ENCODE measurements at places on chromosomes 4 and X.

- no peak for DNase-seq
Observed at GRCh38 chr4:24130637-24131036, 240.8 kb upstream of the PPARGC1A start.

DNA sequence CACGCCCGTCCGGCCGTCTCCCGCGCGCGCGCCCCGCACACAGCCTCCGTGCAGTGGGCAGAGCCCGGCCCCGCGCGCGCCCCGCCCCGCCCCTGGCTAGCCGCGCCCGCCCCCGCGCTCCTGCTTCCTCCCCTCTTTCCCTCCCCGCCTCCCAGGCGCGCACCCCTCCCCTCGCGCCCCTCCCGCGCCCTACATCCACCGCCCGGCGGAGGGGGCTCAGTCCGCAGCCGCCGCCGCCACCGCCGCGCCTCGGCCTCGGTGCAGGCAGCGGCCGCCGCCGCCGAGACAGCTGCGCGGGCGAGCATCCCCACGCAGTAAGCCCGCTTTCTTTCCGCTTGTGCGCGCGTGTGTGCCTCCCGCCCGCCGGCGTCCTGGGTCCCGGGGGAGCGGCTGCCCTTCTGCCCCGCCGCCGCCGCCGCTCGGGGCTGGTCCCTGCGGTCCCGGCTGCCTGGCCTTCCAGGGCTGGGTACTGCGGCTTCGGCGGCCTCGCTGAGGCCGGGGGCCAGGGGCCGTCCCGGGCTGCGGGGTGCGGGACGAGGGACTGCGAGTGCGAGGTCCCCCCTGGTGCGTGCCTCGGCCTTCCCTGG is at the start of gene FHL1:
Gene FHL1 (plus strand): TSS at position 219 of the 587 bp plus-strand sequence.
- DNase-seq: peak; percentile 86

DNA sequence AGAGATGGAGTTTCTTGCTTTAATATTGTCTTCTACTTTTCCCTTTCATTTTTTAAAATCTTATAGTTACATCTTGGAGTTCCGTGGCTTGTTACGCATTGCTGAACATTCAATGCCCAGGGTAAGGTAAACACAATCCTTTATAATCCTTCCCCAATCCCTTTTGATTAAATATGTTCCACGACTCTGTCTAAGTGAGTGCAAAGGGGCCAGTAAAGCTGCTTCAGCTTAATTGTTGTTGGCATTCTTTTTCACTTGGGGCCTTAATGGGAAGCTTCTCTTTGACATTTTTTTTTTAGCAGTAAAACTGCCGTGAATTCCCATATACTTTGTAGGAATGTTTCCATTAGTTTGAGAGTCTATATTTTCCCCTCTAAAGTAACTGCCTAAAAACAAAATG is 1028.1 kb downstream of the C4orf33 start:
- peak; percentile 9 for DNase-seq

- no peak for DNase-seq
Observed at GRCh38 chrX:139881572-139881971, 51.3 kb downstream of the ATP11C start.

- no peak for DNase-seq
Observed at GRCh38 chrX:149638860-149639259, 7.3 kb upstream of the TMEM185A start.

DNA sequence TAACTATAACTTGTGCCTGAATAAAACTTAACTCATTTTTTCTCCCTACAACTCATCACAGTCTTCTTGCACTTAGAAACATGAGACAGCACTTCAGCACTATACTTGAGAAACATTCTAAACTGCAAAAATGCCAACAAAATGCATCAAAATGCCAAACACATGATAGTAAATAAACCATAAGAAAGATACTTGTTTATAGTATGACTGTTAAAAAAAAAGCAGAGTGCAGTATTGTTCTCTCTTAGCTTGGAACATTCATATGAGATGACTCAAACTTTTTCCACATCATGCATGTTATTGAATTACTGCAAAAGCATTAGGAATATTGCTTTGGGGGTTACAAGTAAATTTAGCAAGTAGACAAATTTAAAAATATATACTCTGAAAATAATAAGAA is 135.7 kb upstream of the ANXA10 start:
- no peak for DNase-seq

DNA sequence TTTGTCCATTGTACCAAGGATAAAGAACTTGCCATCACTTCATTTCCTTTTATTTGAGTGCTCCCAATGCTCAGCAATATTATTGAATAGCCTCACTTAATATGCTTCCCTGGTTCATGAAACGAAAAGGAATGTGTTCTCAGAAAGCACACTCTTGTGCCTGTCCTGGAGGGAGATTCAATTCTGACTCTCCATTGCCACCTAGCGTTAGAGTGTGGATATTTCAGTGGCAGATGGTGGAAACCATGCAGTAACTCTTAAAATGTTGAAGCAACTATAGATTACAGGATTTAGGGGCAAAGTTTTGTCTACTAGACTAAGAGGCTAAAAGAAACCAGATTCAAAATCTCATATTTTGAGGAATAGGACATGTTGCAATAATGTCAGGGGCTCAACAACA is 36.0 kb downstream of the GAB3 start:
- DNase-seq: peak; percentile 71

- DNase-seq: peak; percentile 76
Observed at GRCh38 chrX:1481636-1482529, 29.2 kb upstream of the ASMTL start.

DNA sequence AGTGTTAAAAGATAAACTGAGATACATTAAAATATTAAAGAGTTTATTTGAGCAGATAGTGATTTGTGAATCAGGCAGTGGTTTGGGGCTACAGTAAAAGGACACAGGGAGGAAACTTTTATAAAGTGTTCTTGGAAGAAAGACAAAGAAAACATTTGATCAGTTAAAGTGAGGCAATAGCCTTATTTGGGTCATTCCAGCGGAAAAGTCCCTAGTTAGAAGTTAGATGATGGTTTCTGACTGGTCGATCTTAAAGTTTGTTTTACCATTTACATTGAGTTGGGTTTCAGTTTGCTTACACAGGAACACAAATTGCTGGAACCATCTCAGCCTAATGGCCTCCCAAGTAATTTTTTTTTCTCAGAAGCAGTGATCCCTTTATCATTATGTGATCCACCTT is 69.7 kb downstream of the PPP1R2C start:
- DNase-seq: no peak

- DNase-seq: no peak
Observed at GRCh38 chr4:19577097-19577496, 674.6 kb upstream of the SLIT2 start.

- DNase-seq: no peak
Observed at GRCh38 chr4:5654791-5655190, 53.6 kb downstream of the EVC2 start.

- DNase-seq: no peak
Observed at GRCh38 chr4:76035799-76036380, at the start of gene CXCL11. Gene CXCL11, minus strand, starts transcription at chr4:76036070. Its CDS starts 83 bp downstream, at chr4:76035987.

GRCh38 chr4:120355881-120356280 is 289.2 kb upstream of the MAD2L1 start:
- DNase-seq: no peak

- no peak for DNase-seq
Observed at GRCh38 chr4:113503691-113504090, 257.8 kb downstream of the CAMK2D start.

- no peak for DNase-seq
Observed at GRCh38 chr4:52263607-52264006, 212.5 kb downstream of the SPATA18 start.

DNA sequence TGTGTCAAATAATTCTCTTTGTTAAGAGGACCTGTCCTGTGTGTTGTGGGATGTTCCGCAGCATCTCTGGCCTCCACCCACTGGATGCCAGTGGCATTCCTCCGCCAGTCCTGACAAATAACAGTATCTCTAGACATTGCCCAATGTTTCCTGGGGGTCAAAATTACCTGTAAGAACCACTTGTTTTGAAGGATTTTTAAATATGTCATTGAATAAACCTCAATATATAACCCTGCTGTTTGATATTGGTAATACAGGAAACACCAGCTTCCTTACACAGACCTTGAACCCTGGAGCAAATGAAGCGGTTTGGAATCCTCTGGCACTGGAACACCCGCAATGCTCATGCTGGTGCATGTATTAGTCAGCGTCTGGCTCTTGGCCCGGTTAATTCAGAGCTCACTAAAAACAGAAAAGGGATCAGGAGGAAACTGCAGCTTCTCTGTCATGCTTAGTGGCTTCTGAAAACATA is 101.3 kb downstream of the TBL1X start:
- DNase-seq: no peak

- DNase-seq: no peak
Observed at GRCh38 chr4:127469959-127470809, 162.6 kb upstream of the INTU start.

DNA sequence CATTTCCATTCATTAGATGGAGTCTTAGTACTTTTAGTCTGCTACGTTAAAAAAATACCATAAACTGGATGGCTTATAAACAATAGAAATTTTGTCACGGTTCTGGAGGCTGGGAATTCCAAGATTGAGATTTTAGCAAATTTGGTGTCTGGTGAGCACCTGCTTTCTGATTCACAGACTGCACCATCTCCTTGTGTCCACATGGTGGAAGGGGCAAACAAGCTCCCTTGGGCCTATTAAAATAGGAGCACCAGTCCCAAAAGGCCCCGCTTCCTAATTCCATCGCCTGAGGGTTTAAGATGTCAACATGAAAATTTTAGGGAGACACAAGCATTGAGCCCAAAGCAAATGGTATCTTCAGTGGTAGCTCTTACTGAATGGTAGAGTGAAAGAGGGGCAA is 120.5 kb upstream of the MAP9 start:
- DNase-seq: no peak

- DNase-seq: no peak
Observed at GRCh38 chr4:54840992-54841768, 183.4 kb downstream of the KIT start.

DNA sequence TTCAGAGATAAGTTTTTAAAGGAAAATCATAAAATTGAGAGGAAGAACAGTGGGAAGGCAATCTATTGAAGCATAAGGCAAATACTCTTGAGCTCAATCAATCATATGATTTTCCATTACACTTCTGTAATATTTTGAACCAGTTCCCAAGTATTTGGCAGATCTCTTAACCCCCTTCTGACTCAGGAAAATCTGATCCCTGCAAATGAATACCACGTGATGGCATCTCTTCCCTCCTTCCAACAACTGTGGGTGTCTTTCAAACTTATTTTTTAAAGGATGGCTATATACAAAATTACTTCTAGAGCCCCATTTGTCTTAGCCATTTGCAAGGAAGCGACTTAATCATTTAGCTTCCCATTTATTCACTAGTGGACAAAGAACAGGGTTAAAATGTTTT is 41.9 kb downstream of the AMOT start:
- no peak for DNase-seq

DNA sequence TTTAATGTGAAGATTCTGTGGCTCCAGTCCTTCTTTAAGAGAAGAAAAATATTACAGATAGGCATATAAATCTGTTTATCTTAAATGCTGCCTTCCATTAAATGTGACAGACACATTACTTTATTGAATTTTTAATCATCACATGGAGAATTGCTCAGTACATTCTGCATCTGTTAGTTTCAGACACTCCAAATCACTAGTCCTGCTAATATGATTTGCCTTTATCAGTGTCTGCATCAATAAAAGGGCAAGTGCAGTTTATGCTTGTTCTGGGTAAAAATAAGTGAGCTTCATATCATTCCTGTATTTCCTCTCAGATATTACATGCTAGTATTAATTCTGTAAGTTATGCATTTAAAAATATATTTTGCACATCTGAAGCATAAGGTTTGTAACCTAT is 666.4 kb downstream of the TECRL start:
- DNase-seq: no peak

DNA sequence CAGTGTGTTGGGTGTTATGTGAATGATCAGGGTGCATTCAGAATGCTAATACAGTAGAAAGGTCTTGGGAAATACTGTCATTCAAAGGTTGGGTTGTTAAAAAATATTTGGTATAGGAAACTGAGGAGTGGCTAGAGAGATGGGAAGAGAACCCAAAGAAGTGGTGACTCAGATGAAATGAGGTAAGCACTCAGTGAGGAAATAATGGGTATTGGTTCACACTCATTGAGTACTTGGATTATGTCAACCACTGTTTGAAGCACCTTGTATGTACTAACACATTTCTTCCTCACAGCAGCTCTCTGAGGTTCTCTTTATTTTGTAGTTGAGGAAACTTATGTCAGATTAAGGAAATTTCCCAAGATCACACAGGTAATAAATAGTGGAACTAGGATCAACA is 40.8 kb upstream of the NUDT6 start:
- no peak for DNase-seq

- no peak for DNase-seq
Observed at GRCh38 chrX:56833626-56834025, 104.6 kb downstream of the NBDY start.

DNA sequence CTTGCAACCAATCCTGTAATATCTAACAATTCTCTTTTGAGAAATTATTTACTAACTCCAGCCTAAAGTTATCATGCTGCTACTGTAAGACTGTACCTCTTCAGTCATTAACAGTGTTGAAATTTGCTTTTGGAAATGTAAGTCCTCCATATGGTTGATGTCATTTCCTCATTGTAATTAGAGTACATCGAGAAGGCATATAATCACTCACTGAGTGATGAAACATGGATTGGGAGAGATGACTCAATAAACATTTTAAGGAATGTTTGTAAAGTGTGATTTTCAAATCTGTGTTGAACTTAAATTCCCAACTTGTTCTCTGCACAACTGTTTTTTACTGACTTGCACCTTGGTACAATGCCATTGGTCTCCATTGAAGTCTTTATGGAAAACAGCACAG is 61.2 kb downstream of the HMGB2 start:
- no peak for DNase-seq

DNA sequence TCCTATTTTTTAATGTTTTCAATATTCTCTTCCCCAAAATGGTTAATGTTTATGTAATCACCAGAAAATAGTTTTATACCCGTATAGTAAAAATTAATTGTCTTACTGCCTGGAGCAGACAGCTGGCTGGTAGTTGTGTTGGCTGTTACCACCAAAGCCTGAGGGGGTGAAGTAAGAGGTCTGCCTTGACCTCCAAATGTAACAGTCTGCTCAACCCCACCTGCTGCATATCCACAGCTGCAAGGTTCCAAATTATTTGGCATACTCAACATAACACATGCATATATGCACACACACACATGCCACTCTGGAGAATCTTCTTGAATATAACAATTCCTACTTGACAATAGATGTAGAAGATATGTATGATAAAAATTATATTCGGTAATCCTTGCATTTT is 624.3 kb downstream of the ADGRL3 start:
- no peak for DNase-seq

GRCh38 chr4:142211444-142211843 is 575.1 kb downstream of the IL15 start:
- DNase-seq: no peak

DNA sequence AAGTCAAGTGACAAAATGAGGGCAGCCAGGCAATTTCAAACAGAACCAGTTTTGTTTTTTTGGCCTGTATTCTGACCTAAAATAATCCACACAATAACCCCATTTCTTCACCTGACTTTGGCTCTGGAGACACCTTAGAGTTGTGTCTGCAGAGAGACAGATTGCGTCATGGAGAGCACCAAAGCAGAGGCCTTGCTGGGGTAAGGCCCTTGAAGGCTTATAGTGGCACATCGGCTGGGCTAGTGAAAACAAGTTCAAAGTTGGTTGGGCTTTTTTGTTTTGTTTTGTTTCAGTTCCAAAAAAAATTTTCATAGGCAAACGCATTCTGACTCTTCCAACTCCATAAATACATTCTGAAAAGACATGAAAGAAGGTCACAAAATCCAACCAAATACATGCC is 34.4 kb downstream of the PARM1 start:
- no peak for DNase-seq
